ENCODE measurements at places on chromosomes 5 and 9.

DNA sequence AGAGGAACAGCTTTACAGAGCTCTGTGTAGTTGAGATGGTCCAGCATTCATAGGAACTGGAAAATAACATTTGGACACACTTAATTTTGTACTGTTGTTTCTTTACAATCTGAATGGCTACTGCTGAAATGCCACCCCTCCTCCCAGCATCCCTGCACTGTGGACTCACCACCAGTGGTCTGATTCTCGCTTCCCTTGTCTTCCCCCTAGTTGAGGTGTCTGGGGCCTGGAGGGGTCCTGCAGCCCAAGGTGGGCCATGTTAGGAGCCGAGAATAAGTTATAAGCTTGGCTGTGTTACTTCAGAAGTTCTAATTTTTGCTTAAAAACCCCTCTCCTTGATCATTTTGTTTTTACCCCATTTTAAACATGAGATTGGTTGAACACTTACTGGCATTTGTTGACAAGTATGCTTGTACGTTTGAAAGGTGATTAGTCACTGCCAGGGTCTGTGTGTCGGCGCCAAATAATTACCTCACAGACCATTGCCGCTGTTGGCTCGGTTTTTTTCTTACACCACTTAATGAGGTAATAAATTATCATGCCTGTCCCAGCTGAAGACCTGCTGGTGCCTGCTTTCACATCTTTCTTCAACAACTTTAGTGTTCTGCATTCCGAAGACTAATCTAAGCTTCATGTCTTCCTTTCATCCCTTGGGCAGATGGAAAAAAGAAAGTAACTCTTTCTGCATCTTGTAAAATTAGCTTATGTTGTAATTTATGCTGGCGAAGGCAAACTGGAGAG lies 65.8 kb downstream of the MCCC2 start:
- DNase-seq: peak; percentile 18

DNA sequence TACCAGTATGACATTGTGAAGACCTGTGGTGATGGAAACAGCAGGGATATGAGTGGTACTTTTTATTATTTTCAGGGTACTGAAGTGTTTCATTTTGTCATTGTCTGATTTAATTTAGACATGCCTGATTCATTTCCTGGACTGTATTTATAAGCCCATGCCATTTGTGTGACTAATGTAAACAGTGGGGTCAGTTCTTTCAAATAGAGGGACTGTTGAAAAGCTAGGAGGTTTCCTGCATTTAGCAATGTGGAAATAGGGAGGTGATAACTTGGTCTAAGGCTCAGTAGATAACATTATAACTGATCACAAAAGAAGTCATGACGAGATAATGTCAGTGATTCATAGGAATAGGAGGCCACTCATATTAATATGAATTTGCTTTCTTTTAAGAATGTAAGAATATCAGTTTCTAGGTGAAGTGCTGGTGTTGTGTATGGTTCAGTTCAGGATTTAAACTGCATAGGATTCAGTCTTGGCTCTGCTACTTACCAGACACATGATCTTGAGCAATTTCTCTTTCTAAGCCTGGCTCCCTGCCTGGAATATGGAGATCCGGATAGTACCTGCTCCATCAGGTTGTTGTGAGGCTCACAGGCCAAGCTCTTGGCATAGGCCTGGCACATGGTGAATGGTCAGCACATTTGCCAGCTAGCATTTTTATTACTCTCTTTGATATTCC lies 7.5 kb downstream of the RASGRF2 start:
- DNase-seq: no peak

DNA sequence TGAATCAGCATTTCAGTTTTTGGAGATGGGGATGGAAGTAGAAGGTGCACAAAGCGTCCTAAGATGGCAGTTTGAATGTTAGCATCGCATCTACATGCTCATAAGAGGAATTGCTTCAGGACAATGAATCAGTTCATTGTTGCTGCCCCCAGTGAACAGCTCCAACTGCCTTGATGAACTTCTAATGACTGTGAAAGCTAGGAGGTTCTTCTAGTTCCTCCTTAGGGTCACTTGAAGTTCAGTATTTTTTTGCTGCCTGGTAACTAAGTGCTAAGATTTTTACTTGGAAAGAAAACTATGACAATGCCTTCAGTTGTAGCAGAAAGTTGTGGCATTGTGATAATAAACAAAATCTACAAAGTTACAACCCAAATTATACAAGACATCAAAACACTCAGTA lies 271.6 kb downstream of the RAB3C start:
- DNase-seq: no peak

- DNase-seq: no peak
Observed at GRCh38 chr9:35311891-35312639, 150.3 kb downstream of the UNC13B start.

DNA sequence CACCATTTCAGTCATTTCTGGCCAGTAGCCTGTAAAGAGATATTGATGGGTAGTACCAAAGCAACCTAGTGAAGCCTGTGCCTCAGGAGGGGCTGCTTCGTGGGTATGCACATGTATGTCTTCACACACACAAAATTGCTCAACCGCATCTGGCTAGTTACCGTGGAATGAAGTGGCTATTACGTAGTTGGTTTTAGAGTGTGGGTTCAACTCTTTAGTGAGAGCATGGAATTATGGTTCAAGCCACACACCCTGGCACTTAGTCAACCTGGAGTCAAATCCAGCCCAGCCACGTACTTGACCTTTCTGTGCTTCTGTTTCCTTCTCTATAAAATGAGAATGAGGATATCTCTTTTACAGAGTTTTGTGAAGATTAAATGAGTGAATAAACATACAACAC lies 174.9 kb downstream of the TTC39B start:
- no peak for DNase-seq

GRCh38 chr5:172479034-172479783 lies 24.9 kb upstream of the SH3PXD2B start:
- no peak for DNase-seq

- DNase-seq: no peak
Observed at GRCh38 chr5:58412081-58412480, 47.8 kb downstream of the PLK2 start.

DNA sequence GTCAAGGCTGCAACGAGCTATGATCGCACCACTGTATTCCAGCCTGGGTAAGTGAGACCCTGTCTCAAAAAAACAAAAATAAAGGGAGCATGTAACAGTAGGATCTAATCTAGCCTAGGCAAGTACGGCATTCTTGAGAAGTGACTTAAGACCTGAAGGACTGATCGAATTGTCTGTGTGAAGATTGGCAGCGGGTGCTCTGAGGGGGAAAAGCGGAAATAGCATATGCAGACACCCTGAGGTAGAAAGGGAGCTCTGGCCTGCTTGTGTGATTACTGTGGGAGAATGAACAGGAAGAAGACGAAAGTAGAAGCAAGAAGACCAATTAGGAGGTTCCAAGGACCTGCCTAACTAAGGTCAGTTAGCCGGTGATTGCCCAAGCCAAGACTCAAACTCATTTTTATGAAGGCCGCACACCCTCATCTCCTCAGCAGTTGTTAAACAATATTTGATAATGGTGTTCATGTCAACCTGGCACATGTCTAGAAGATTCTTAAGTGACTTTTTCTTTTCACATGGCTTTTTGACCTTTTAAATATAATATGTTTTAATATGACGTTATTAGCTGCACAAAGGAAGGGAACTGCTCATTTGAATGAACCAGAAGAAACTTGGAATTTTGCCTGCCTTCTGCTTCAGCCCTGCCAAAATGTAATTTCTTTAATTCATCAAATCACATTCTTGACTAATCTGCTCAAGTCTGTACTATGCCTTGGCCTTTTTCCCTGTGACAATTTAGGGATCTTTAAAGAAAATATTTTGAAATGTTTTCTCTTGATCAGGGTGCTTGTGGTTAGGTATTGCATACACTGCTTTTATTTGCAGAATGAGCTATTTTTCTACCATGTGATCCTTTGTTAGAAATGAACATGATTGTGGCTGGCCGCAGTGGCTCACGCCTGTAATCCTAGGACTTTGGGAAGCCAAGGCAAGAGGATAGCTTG lies 289.2 kb upstream of the DMRT1 start:
- DNase-seq: no peak

DNA sequence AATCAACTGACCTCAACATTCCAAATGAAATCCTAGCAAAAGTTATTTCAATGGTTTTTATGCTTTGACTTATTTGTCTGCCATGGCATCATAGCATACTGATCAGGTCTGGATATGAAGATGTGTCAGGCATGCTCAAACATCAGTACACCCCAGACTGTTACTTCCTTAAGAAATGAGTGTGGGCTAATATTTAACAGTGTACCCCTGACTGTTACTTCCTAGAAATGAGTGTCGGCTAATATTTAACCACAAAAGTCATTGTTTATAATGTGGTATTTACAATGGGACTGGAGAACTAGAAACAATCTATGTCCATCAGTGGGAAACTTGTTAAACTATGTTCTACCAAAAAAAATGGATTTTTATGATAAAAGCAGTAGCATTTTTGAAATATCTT lies 38.1 kb upstream of the HNRNPA0 start:
- DNase-seq: no peak

DNA sequence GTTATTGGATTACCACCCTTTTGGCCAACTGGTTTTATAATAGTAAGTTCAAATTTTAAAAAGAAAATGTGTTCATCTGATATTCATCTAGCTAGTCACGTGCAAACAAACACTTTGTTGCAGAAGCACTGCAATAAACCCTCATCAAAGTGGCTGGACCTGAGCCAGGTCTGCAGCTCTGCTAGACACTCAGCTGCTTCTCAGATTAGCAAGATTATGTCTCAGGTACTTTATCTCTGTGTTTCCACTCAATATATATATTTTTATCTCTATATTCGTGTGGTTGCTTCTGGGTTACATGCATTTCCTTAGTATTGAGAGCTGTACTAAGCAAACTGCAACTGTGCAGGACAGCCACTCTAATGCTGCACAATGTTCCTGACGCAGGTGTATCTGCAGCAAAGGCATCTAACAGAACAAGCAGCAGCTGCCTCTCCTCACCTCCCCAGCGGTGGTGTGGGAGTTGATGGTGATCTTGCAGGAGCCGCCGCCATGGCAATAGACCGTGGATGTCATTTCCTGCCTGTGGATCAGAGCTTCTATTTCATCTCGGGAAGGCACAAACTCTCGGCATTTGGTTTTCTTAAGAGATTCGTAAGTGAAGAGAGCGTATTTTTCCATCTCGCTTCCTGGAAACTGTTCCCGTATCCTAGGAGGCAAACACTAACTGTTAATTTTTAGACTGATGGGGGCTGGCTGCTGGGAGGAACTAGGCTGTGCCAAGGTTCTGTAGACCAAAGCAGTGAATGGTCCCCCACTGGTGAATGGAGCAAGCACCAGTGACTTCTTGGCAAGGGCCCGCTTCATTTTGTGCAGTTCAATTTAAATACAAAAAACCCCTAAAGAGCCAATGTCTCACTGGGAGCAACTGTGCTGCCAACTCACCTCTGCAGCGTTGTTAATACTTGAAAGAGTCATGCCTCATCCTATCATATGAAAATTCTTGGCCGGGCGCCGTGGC lies 56.7 kb upstream of the RETREG1 start:
- DNase-seq: no peak

DNA sequence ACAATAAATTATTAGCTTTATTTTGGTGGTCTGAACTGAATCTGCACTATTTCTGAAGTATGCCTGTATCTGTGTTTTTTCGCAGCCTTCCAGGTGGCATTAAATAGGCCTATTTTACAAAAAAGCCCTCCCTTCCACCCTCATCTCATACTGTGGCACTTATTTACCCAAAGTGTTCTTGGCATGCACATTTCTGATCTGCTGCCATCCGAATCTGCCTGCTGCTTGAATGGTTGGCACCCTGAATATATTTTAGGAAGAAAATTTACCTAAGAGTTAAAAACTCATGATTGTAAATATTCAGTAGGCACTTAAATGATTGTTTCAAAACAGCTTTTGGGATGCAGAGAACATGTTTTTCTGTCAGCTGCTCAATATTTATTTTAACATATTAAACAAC lies 150.1 kb downstream of the SLC28A3 start:
- DNase-seq: no peak

DNA sequence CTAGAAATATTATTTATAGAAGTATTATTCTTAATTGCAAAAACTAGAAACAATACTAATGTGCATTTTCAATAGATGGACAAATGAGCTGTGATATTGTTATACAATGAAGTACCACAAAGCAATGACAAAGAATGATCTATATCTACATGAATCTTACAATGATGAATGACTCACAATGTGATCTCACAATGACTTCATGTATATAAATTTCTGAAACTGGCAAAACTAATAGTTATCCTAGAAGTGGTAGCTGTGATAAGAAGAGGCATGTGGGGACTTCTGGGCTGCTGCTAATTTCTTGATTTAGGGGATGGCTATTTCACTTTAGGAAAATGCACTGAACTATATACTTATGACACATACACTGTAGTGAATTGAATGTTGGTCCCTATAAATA lies 396.0 kb upstream of the ZNF608 start:
- no peak for DNase-seq

- DNase-seq: no peak
Observed at GRCh38 chr5:132176987-132177386, 50.7 kb downstream of the P4HA2 start.

GRCh38 chr9:85016384-85017006 lies 347.0 kb downstream of the NTRK2 start:
- DNase-seq: no peak

DNA sequence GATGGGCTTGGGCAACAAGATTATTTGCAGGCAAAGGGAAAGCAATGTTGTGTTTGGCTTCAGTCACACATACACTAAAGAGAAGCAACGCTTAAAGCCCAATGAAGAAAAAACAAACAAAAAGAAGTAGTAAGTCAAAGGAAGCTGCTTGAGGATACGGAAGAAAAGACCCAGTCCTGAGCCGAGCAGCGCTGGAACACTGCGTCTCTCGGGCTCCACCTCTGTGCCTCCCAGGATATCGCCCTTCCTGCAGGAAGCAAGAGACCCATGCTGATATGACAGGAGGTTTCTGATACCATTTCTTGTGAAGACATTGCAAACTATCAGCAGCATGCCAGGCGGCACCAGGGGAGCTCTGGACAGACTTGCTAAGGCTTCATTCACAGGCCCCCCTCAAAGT lies 9.9 kb downstream of the GNAQ start:
- no peak for DNase-seq

DNA sequence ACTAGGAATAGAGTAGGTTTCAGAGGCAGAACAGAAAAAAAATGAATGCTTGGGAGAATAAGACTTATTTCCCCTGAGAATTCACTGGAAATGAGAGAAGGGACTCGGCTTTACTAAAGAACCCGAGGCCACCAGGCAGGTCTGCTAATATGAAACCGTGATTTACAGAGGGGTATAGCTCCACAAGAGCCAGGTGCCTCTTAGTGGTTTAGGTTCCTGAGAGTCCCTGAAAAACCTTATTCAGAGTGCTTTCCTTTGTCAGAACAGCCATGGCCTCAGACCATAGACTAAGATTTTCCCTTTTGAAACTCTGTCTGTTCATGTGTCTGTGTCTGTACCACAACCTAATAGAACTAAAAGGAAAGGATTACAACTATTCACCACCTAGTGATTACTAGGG lies 35.9 kb upstream of the PUM3 start:
- DNase-seq: no peak
